ENCODE measurements at places on chromosomes 5 and 9.

DNA sequence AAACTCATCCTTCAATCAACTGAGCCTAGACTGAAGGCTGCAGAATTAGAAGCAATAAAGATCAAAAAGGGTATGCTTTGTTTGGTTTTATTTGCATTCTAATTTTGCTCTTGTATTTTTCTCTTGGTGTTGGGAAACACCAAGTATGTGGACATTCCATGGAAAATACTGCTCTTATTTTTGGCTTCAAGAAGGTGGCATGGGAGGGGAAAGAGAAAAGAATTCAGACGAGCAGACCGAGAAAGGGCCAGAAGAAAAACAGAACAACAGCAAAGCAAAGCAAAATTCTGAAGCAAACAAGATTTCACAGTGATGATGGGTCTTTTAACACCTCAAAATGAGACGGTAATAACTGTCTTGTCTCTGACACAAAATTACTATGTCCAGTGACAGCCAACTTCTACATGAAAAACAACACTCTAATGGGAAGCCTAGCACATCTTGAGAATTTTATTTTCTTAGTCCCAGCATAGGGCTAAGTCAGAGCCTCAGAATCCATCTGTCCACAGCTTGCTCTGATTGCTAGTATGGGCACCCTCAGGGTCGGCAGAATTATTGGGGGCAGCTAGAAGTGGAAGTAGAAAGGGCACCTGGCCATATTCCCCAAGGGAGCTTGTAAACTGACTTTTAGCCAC, 26.8 kb downstream of the FREM1 start:
- no peak for DNase-seq

DNA sequence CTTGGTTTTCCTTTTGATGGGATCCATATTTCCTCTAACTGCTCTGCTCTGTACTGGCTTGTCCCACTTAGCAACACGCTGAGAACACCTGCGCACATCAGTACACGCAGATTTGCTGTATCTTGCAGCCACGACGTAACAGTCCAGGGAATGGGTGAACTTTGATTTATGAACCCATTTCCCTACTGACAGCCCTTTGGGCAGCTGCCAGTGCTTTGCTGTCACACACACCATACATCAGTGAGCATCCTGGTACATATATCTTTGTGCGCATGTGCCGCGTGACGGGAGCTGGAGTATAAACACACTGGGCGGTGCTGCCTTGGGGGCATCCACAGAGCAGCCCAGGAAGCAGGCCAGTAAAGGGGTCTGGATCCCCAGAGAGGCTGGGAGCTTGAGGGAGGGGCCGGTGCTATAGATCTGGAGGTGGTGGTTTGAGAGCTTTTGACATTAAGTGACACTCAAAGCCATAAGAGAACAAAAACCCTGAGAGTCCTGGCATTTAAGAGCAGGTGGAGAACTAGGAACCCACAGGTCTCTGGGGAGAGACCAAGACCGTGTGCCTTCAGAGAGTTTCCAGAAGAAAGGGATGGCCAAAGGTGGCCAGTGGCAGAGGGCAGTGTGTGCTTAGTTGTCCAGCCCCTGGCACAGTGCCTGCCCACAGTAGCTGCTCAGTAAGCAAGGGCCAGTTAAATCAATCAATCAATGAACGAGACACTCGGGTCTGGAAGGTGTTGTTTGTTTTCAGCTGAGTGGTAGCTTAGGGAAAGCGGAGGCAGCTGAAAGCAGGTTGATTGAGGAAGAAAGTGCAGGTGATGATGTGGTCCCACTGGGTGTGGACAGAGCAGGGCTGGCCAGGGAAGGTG, 53.7 kb downstream of the LMX1B start:
- no peak for DNase-seq

- no peak for DNase-seq
Measured at GRCh38 chr9:23799521-23799920, 26.5 kb downstream of the ELAVL2 start.

DNA sequence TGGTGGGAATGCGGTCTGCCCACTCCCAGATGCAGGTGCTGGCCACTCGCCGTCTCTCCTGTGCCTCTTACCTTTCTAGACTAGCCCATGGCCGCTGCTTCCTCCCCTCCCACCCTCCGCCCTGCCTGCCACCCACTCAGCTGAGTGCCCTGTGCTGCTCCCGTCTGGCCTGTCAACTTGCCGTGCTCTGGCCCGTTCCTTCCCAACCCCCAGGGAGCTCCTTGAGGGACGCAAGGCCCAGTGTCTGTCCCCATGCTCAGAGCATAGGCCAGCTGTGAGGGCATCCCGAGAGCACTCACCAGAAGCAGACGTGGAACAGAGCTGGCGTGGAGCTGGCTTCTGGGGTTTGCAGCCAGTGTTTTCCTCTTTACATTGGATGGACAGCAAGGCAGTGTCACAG, 20.2 kb downstream of the HNRNPH1 start:
- no peak for DNase-seq

DNA sequence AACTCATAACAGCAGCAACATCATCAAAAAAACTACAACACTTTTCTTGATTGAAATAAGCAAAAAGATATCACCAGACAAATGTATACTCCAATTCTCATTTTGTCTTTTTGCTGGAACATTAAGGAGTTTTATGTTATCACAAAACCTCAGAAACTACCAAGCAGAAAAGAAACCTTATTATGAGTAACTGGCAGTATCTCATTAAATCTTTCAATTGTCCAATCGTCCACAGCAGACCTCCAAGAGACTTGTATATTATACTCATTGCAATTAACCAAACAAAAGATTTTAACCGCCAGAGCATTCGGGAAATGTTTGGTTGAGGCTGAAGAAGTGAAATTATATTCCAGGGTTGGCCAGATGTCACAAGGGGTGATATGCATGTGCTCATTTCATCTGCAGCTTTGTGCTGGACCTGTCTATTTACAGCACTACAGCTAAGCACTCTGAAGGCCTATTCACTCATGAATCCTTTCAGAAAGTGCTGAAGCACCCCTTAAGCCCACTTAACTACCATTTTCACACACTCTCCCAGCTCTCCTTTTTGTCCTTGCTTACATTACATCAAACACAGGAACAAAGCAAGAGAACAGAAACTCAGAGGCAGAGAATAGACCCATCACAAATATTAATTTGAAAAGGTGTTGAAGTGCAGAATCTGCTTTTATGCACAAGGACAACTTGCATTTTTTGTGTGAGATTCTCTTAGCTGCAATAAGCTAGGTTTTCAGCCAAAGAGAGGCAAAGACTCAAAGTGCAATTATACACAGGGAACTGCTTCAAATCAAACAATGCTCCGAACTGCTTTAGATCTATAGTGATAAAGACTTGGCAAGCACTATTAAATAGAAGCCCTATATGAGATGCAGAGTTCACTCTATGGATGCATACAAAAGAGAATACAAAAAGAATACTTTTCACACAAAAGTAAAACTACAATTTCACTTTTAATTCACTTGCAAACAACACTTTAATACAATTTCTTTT, 150.4 kb upstream of the POU5F2 start:
- no peak for DNase-seq

DNA sequence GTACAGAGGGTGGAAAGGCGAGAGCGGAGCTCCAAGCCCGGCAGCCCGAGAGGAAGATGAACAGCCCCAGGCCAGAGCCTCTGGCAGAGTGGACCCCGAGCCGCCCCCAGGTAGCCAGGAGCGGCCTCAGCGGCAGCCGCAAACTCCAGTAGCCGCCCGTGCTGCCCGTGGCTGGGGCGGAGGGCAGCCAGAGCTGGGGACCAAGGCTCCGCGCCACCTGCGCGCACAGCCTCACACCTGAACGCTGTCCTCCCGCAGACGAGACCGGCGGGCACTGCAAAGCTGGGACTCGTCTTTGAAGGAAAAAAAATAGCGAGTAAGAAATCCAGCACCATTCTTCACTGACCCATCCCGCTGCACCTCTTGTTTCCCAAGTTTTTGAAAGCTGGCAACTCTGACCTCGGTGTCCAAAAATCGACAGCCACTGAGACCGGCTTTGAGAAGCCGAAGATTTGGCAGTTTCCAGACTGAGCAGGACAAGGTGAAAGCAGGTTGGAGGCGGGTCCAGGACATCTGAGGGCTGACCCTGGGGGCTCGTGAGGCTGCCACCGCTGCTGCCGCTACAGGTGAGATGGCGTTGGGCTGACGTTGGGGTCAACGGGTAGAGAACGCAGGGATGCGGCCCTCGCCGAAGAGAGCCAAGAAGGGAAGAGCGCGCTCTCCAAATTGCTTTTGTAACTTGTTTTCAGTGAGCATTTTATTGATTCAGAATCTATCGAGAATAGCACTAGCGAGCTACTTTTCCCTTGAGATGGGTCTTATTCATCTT, at the start of gene PTGER4:
Gene PTGER4, plus strand, starts transcription at position 3 of the 769 bp plus-strand sequence. CDS start 1,079 bp downstream, outside the sequence.
- DNase-seq = no peak

DNA sequence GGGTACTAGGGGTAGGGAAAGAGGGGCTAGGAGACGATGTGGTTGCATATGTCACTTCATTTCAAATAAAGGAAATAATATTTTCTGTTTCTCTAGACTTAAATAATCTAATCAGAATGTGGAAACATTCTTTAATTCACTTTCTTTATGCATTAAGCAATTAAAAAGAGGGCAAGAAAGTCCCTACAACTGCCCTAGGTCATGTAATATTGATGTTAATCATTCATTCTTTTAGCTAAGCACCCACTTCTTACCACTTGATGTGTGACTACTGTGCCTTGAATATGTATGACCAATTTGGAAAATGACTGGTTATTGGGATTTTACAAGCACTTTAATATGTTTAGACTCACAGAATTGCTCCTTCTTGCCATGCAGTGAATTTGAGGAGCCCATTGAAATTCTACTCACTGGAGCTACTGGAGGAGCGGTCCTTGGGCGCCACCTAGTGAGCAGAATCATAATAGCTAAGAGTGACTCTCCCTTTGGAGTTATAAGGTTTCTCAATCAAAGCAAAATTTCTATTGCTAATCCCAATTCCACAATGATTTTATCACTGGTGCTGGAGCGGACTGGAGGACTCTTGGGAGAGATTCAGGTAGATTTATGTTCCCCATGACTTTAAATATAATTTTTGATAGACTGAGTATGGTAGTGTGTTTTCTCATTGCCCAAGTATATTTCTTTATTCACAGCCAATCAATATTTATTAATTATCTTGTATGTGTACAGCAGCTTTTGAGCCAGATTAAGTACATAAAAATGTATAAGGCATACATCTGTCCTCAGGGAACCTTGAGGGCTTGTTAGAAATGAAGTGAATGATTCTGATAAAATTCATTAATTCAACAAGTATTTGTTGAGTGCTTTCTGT, 225.1 kb downstream of the ADGRV1 start:
- peak; percentile 63 for DNase-seq

GRCh38 chr9:36280989-36281388, 22.7 kb upstream of the GNE start:
- no peak for DNase-seq

- no peak for DNase-seq
Measured at GRCh38 chr9:127680846-127681245, 25.9 kb upstream of the CFAP157 start.

DNA sequence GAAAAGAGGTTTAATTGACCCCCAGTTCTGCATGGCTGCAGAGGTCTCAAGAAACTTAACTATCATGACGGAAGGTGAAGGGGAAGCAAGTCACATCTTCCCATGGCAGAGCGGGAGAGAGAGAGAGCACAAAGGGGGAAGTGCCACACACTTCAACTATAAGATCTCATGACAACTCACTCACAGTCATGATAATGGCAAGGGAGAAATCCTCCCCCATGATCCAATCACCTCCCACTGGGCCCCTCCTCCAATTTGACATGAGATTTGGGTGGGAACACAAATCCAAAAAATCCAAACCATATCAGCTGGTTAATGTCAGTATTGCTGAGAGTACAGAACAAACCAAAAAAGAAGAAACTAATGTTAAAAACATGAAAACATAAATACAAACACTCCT, 120.2 kb downstream of the STARD4 start:
- DNase-seq = no peak

- DNase-seq = no peak
Measured at GRCh38 chr9:98597236-98597771, 111.4 kb downstream of the GABBR2 start.

- DNase-seq = no peak
Measured at GRCh38 chr5:78843436-78843835, 141.7 kb downstream of the ARSB start.

- no peak for DNase-seq
Measured at GRCh38 chr9:93597871-93598646, 21.7 kb downstream of the PHF2 start.

DNA sequence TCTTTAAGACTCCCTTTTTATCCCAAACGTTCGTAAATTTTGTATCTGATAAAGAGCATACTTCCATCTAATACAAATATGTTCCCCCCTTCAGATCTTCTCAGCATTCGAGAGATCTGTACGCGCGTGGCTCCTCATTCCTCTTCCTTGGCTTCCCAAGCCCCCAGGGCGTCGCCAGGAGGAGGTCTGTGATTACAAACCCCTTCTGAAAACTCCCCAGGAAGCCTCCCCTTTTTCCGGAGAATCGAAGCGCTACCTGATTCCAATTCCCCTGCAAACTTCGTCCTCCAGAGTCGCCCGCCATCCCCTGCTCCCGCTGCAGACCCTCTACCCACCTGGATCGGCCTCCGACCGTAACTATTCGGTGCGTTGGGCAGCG, 19.9 kb downstream of the CDKN2A start:
- no peak for DNase-seq

Measured in fibroblast of villous mesenchyme (primary cell).